SK-MEL-5 (cell line): ENCODE measurements at places on chromosomes 16 and 17. TPM values are rescaled to one million over a fixed set of nuclear protein-coding genes. Genes with fewer than 3 reads are reported as not detected.

- no peak for DNase-seq
These were observed 9.0 kb upstream of the NGFR start for GRCh38 chr17:49486012-49486641.

Gene SYNRG
- total RNA-seq: 10.0 and 11.0 TPM in 2 replicates

GRCh38 chr17:21066394-21066793, 23.6 kb upstream of the USP22 start:
- DNase-seq: no peak

- DNase-seq: no peak
These were observed 24.6 kb upstream of the SMURF2 start for GRCh38 chr17:64686705-64687104.

DNA sequence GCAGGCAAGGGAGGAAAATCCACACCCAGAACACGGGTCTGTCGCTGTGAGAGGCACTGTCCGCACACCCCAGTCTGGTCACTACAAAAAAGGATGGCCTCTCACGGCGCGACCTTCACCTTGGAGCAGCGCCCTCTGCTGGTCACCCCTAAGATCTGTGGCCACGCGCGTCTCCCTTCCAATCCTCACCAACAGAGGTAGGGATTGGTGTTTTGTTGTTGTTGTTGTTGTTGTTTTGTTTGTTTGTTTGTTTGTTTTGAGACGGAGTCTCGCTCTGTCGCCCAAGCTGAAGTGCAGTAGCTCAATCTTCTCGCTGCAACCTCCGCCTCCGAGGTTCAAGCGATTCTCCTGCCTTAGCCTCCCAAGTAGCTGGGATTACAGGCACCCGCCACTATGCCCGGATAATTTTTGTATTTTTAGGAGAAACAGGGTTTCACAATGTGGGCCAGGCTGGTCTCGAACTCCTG, 15.0 kb upstream of the C17orf58 start:
- peak; percentile 81 for DNase-seq

DNA sequence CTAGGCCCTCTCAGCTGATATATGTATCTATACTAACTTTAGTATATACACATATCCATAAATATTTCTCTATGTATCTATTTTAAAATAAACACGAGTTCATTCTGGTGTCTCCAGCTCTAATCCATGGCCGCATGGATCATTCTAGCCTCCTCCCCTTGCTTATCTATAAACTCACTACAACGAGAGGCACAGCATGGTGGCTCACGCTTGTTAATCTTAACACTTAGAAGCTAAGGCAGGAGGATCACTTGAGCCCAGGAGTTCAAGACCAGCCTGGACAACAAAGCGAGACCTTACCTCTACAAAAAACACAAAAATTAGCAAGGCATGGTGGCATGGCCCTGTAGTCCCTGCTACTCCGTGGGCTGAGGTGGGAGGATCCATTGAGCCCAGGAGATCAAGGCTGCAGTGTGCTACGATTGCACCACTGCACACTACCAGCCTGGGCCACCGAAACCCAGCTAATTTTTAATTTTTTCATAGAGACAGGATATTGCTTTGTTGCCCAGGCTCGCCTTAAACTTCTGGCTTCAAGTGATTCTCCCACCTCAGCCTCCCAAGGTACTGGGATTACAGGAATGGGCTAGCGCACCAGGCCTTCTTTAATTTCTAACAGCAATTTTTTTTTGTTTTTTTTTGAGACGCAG, 3.9 kb upstream of the ZNF207 start:
- no peak for DNase-seq

Gene KRTAP4-6
- not detected in 2 replicates for total RNA-seq
